ENCODE measurements at places on chromosomes 1 and 21.
A peak's percentile ranks its signal among the peaks of the same experiment; 100 is the strongest.

GRCh38 chr1:63592536-63593302 is 492 bp upstream of the PGM1 start:
- no peak for DNase-seq

GRCh38 chr1:91476533-91477217 is 24.0 kb upstream of the CDC7 start:
- no peak for DNase-seq

DNA sequence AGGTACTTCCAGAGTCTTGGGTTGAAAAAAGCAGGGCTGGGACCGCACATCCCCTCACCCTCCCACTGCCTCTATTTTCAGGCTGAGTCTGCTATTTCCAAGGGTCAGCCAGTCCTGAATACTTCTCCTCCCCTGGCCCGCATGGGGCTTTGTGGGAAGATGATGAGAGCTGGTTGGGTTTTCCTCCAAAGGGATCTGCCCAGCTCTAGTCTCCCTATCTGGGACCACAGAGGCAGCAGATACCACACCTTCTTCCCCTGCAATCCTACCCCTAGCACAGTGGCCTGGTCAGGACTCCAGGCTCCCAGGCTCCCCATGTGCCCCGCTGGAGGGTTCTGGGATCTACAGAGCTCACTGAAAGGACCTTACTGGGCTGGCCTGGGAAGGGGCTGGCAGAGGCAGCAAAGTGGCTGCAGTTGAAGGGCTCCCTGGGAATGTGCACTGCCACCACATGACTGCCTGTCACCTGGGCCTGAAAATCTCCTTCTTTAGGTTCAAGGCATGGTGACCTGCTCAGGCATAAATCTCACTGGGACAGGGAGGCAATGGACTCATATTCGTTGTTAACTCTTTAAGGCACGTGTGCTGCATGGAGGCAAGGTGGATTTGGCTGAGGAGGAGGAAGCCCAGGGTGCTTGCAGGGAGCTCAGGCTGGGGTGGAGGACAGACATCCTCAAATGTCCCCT is 13.1 kb downstream of the CACNA1S start:
- no peak for DNase-seq

DNA sequence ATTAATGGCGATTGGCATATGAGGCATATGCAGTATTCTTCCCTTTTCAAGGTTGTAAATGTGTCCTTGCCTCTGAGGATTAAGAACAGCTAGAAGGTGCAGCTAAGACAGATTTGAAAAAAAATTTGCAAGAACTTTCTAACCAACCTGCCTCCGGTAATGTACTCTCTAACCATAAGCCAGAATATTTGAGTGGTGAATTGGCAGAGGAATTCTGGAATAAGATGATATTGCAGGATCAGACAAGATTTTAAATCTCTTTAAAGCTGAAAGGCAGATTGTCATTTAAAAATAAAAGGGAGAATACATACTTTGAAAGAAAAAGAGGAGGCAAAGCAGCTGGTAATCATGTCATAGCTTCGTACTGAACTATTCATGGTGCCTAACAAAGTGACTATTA is 29.2 kb downstream of the MROH9 start:
- DNase-seq: no peak

- DNase-seq: no peak
Measured at GRCh38 chr1:33294071-33295010, 26.6 kb downstream of the A3GALT2 start.

- DNase-seq: no peak
Measured at GRCh38 chr1:211699059-211699458, 23.6 kb upstream of the NEK2 start.

- peak; percentile 50 for DNase-seq
Measured at GRCh38 chr1:42957880-42958487, 684 bp downstream of the SLC2A1 start.

DNA sequence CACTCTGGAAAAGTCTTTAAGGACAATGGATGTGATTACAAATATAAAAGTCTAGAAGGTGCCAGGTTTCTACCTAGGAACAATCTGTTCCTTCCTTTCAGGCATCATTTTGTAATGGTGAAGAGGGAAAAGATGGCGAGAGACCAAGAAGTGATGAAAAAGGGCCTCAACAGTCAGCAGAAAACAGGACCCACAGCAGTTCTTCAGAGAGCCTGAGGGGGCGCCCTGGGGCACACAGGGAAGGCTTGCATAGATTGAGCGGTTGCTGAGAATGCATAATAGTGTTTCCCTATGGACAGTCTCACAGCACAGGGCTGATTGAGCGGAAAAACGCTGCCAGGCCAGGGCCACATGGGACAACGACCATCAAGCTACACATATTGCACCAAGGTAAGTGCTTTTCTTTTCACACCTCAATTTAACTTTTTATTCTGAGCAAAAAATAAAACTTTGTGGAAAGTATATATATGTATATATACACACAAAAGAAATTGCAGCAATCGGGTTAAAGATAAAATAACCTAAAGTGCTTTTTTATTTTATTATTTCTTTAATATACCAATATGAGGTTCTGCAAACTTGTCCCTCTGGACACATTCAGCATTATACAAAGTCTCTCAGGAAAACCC is 3.1 kb upstream of the YRDC start:
- peak; percentile 32 for DNase-seq

DNA sequence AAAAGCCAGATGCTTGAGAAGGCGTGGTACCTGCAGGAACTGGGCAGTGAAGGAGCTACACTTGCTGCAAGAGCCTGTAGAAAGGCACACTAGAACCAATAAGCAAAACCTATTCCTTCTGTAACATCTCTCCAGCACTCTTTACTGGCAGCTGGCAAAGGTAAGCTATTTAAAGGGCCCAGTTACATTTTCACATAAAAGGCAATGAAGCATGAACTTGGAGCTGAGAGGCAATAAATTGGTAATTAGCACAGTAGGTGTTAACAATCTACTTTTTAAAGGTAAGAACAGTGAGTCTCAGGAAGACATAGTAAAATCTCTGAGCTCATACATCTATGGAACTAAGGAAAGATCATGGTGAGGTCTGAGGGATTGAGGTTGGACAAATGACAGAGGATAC is 167.1 kb upstream of the OLFM3 start:
- DNase-seq: no peak

DNA sequence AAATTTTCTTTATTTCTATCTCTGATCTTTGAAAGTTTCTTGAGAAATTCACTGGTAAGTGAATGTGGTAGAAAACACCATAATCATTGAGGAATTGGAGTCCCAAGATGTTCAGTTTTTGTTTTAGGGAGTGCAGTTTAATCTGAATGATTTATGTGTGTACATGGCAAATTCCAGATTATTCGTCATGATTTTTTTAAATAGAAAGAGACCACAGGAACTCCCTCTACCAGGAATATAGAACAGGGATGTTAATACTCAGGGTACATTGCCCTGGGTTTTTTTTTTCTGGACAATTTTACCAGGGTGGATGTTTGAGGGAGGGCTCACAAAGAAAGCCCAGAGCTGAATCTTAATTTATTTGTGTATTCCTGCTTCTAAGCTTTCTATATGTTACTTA is 109.0 kb downstream of the VPS13D start:
- DNase-seq: no peak

GRCh38 chr1:928825-929661 is 5.3 kb downstream of the SAMD11 start:
- DNase-seq: no peak

DNA sequence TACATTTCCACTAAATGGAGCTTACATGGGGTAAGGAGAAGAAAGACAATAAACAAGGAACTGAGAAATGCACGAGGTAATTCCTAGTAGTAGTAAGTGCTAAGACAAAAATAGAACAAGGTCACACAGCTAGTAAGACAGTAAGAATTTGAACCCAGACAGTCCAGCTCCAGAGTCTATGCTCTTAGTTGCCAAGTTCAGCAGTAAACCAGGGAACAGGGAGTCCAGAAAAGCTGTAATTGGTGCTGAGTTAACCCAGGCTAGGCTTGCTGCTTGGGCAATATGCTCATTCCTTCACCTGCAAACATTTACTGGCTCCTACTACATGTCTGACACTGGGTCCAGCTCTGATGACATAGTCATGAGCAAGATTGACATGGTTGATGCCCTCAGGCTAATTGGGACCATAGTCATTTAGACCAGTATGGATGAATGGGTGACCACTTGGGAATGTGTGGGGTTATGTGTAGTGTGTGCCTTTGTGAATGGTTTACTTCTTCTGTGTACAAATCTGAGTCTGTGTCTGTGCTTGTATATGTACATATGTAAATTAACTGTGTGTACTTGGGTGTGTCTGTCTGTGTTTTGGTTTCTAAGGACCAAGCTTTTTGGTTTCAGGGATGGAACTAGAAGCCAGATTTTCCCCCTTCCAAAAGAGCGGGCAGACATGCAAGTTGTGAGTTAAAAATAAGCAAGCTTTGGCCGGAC is 2.0 kb downstream of the GPX7 start:
- DNase-seq: no peak

- DNase-seq: no peak
Measured at GRCh38 chr21:30058928-30059327, 107.7 kb downstream of the CLDN17 start.

- no peak for DNase-seq
Measured at GRCh38 chr1:40915581-40915980, 53.4 kb upstream of the CITED4 start.

GRCh38 chr1:65230731-65231481 is 78.4 kb upstream of the DNAJC6 start:
- no peak for DNase-seq

GRCh38 chr1:4796161-4797015 is 142.0 kb downstream of the AJAP1 start:
- no peak for DNase-seq

GRCh38 chr1:192707978-192708547 is 72.1 kb downstream of the RGS13 start:
- DNase-seq: no peak

DNA sequence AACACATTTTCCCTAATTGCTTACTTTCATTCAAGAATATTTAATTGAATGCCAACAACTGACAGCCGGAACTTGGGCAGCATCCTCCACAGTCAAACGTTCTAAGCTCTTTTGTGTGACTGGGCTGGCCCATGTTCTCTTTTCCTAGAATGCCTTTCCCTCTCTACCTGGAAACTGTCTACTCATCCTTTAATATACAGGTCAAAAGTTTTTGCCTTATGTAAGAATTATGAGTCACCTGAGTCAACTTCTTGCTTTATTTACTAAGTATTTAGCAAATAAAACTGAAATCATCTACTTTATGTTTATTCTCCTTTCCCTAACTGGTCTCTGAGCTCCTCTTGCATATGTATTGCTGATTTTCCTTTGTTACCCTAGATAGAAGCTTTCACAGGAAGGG is 172.2 kb downstream of the CHRM3 start:
- no peak for DNase-seq

GRCh38 chr21:15141261-15141970 is 76.6 kb upstream of the NRIP1 start:
- peak; percentile 3 for DNase-seq

DNA sequence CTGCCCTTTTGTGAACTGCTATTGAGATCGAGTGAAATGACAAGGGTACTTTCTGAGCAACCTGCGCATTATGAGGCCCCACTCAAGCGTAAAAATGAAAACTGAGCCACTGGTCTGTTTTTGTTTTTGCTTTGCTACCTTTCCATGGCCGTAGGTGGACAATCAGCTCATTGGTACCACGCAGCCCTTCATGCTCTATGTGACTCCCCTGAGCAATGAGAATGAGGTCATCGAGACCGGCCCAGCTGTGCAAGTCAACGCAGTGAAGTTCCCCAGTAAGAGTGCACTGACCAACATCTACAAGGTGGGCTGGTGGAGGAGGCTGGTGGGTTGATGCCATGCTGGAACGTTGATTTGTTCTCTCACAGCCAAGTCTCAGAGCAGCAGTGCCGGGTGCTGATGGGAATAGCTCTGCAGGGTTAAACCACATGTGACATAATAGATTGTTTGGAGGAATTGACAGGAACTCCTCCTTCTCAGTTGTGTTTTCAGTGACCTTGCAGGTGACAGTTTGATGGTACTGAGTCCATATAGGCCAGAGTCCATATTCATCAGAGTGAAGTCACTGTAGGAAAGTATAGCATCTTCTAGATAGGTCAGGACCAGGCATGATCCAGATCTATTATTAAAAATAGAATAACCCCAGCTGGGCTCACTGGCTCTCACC is 170.3 kb downstream of the VPS13D start:
- DNase-seq: no peak

- DNase-seq: no peak
Measured at GRCh38 chr1:168947041-168947440, 159.4 kb upstream of the ATP1B1 start.

- peak; percentile 27 for DNase-seq
Measured at GRCh38 chr1:182111496-182111895, 50.0 kb upstream of the ZNF648 start.

GRCh38 chr1:26053718-26054560 is 8.0 kb upstream of the SLC30A2 start:
- no peak for DNase-seq

DNA sequence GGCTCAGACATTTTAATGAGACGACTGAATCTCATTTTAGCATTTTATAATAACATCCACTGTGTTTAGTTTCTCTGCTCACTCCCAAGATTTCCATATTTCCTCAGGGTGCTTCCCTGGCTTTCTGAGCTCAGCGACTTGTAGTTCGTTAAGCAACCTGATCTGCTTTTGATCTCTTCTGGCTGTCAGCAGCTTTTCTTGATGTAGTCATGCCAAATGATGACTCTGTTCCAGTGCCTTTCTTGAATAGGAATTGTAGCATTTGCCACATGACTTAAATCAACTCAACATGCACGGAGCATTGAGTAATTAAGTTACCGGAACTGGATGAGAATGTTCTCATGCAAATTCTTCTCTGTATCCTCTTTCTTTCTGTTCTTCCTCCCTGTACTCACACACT is 246.1 kb downstream of the FMN2 start:
- no peak for DNase-seq

GRCh38 chr1:6961289-6961688 is 176.0 kb downstream of the CAMTA1 start:
- no peak for DNase-seq

DNA sequence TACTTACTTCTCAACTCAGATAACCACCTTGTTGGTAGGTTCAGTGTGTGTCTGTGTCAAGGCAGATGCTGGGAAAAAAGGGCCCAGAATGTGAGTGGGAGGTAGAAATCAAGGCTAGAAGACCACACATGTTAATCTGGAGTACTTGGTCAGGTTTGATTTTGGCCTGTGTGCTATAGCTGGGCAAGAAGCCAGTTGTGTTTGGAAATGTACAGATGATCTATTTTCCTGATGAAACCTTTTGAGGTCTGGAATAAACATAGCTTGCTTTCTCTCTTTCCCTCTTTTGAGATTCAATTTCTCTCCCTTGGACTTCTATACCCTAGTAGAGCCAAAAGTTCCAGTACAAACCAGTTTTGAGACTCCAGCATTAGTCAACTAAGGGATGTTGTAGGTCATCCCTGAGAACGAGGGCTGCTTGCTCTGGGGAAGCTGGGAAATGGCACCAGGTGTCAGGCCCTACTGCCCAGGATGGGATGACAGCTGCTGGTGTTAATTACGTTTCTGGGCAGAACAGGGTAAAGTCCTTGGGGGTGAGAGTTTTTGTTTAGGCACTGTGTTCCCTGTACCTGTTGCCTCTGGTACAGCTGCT is 15.8 kb downstream of the MAPKAPK2 start:
- DNase-seq: peak; percentile 40
